ENCODE measurements at places on chromosomes 2 and 18. TPM values are rescaled to one million over a fixed set of nuclear protein-coding genes. Genes with fewer than 3 reads are reported as not detected.

- DNase-seq: no peak
Measured at GRCh38 chr2:132609101-132609890, 60.7 kb downstream of the LYPD1 start.

Gene MYL1
- not detected for total RNA-seq

- no peak for DNase-seq
Measured at GRCh38 chr2:159409116-159409800, 122.8 kb upstream of the WDSUB1 start.

DNA sequence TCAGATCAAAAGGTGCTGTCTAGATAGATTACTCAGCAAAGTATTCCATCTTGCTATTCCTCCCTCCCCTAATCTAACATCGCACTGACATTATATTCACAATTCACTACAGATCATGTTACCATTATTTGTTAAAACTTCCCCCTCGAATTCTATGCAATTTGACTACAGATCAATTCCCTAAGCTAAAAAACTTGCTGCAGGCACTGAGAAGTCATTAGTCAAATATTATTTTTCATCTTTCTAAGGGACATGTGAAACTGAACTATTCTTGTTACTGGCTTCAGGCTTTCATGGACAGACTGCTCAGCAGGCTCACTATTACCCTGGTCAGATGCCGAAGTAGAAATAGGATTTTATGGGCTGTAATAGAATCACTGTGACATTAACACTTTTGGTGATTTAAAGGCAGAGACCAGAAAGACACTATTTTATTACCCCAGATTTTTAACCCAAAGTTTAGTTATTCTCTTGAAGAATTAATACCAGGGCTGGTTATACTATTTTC, 15.1 kb downstream of the MYL1 start:
- no peak for DNase-seq

Measured in left lung (tissue), 14 donors.